ENCODE measurements at places on chromosomes 3 and 15.

GRCh38 chr3:77039606-77040171 lies at the start of gene ROBO2:
Gene ROBO2 (plus strand): TSS chr3:77040099. CDS start chr3:77040786, 687 bp downstream.
- DNase-seq: peak; percentile 23

GRCh38 chr3:171672124-171672523 lies 138.2 kb downstream of the PLD1 start:
- no peak for DNase-seq

DNA sequence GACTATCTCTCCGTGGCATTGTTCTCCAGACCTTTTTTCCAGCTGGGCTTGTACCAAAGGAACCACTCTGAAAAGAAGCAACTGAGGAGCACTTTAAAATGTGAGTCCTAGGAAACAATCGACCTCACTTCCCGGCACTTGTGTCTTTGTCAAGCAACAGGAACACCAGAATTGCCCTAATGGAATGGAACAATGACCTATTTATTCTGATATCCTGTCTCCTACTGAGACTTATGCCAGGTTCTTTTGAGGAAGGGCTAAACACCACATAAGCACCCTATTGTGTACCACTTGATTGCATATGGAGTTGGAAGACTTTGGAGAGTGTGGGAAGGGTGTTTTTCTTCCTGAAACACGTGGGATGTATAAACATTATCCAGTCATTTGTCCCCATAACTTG lies 56.8 kb upstream of the TGFBR2 start:
- DNase-seq: no peak

GRCh38 chr3:194064380-194065332 lies 71.3 kb upstream of the HES1 start:
- DNase-seq: no peak

DNA sequence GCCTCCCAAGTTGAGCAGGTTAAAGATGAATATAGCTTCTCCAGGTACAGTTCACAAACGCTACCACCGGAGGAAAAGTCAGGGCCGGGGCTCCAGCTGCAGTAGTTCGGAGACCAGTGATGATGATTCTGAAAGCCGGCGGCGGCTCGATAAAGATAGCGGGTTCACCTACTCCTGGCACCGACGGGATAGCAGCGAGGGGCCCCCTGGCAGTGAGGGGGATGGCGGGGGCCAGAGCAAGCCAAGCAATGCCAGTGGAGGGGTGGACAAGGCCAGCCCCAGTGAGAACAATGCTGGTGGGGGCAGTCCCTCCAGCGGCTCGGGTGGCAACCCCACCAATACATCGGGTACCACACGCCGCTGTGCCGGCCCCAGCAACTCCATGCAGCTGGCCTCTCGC lies 61.4 kb downstream of the SNRK start:
- DNase-seq: no peak

- DNase-seq: no peak
These were observed 43.4 kb downstream of the HCN4 start for GRCh38 chr15:73325191-73325861.

DNA sequence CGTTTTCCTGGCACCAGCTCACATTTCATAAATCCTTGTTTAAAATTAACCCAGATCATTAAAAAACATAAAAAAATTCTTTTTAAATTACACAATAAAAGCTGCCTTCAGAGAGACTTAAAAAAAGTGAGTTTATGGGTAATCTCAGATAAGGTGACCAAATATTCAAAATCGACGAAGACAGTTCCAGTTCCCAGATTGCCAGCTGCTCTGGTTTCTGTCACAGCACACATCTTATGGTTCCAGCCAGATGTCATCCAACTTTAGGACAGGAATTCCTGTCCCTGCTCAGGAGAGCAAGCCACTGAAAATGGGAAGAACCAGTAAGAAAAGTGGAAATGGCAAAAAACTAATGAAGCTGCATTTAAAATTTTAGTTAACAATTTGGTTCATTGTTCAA lies 15.8 kb upstream of the ZNF770 start:
- DNase-seq: no peak

DNA sequence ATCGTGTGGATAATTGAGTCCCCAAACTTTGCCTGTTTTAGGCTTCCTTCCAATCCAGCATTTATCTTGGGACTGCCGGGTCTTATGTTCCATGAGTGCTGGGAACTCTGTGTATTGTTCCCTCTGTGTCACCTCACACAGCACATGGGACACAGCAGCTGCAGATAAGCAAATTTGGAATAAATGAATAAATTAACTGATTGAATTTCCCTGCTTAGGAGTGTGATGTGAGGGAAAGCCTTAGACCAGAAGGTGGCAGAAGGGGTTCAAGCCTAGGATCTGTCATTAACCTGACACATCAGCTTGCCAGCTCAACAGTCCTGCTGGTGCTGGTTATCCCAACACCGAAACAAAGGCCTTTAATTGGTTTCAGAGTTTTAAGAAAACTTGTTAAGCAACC lies 114.3 kb downstream of the OXSM start:
- DNase-seq: no peak

DNA sequence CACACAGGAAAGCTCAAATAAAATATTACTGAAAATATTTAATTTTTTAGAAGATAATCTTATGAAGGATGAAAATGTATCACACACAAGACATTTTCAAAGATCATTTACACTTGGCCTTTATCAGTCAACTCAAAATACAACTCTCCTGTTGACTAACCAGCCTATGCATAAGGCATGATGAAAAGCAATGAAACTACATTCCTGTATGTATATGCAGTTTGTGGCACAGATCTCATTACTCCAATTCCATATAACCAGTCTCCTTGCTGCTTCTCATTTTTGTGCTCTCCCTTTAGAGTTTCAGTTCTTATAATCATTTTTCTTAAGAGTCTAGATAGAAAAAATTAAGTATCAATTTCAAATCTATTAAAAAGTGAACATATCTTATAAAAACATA lies 25.8 kb downstream of the AQR start:
- no peak for DNase-seq
